ENCODE measurements at places on chromosomes 12 and 14. TPM values are rescaled to one million over a fixed set of nuclear protein-coding genes. Genes with fewer than 3 reads are reported as not detected.

GRCh38 chr12:86261142-86261541 is 5.0 kb upstream of the MGAT4C start:
- H3K4me1 ChIP-seq: peaks cover 3% of the 10 kb centered on the region
- H3K27ac ChIP-seq: no peak overlapping the region
- no peaks in the 10 kb centered on the region for H3K27me3 ChIP-seq

DNA sequence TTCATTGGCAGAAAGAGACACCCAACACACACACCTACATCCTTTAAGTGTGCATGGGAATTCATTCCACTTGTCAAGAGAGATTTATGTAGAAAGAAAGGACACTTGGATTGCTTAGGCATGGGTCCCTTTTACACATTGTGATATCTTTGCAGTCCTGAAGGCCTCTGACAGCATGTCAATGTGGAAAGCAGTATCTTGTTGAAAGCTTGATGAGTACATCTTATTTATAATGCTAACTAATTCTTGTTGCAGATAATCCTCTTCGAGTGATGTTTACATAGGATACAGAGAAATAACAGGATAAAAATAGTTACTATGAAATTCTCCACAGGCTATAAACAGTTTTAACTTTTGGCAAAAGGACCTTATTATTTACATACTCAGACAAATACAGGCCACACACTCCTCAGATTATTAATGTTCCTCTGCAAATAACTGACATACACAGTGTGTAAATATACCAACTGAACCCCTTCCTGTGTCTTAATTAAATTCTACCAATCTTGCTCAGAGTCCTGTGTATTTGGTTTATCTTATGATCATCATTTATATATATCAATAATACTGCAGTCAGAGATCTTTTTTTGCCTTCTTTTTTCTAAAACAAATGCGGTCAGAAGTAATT is 111.8 kb upstream of the DIO2 start:
- H3K27ac ChIP-seq: no peak overlapping the region
- H3K4me3 ChIP-seq: no peak overlapping the region
- H3K27me3 ChIP-seq: no peaks in the 10 kb centered on the region
- DNase-seq: no peak

- peaks cover 21% of the 10 kb centered on the region for H3K4me1 ChIP-seq
- peaks cover 7% of the 10 kb centered on the region for H3K27me3 ChIP-seq
- DNase-seq: no peak
- H3K27ac ChIP-seq: no peak overlapping the region
These were observed 163.1 kb upstream of the EGLN3 start for GRCh38 chr14:34113991-34114390.

GRCh38 chr14:63555572-63555971 is 12.4 kb upstream of the PPP2R5E start:
- DNase-seq: no peak
- no peak overlapping the region for H3K4me3 ChIP-seq
- H3K27ac ChIP-seq: no peak overlapping the region
- no peaks in the 10 kb centered on the region for H3K27me3 ChIP-seq
- H3K36me3 ChIP-seq: no peaks in the 10 kb centered on the region
- H3K4me1 ChIP-seq: no peaks in the 10 kb centered on the region

DNA sequence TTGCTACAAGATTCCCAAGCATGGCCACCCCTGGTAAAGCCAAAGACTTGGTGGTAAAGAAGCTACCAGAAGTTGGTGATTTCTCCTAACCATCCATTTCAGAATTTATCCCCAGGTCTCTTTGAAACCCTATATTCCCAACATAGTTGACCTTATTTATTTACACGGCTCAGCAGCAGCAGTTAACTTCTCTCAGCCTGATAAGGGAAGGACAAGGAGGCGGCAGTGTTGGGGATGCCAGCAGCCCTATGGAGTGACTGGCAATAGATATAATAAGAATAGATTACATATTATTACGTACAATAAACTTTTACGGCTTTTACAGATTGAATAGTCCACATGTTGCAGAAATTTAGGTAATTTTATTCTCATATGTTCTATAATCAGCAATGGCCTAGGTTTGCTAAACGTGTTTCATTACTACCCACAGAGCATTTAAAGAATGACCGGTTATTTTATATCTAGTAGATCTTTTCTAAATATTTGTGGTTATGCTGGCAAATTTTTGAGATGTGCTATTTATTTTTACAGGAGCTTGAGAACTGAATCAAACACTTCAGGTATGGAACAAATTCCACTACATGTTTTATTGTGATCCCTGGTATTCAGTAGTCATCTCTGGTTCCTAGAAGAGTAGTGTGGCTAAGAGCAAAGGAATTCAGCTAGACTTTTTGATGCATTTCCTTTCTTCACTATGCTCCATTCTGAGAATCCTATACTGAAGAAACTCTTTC is 19.8 kb upstream of the PALS1 start:
- no peaks in the 10 kb centered on the region for H3K36me3 ChIP-seq
- no peaks in the 10 kb centered on the region for H3K27me3 ChIP-seq
- peaks cover 1% of the 10 kb centered on the region for H3K4me1 ChIP-seq
- no peak overlapping the region for H3K4me3 ChIP-seq
- no peak overlapping the region for H3K27ac ChIP-seq

DNA sequence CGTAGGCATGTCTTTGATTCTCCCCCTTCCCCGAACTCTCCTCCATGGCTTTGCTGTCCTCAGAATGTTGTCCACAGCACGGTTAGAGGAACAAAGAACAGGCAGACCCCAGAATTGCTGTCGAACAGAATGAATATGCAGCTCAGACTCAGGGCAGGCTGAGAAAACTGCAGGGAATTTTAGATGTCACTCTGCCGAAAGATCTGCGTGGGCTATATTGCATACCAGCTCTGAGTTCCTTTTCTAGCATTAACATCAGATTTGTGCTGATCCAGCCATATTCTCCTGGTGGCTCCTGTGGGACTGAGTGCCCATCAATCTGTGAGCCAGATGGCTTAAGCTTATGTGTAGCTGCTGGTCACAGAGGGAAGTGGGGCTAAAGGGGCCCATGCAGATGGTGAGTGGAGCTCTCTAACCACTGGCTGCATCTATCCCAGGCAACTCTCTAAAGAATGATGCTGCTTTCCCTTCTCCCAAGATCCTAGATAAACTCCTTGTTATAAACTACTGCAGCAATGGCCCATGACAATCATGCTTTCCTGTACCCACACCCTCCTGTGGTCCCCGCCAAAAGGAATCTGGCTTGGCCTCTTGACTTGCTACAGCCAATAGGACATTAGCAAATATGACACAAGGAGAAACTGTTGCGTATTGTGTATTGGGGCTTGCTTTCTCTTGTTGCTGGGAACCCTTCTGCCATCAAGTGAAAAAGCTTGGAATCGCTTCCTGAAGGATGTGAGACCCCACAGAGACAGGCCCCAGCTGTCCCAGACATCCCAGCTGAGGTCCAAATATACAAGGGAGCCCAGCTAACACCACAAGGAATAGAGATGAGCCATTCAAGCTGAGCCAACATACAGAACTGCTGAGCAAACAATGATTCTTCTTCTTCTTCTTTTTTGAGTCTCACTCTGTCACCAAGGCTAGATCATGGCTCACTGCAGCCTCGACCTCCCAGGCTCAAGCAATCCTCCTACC is 101.3 kb downstream of the FOXN3 start:
- no peak overlapping the region for H3K27ac ChIP-seq
- H3K36me3 ChIP-seq: peaks cover 19% of the 10 kb centered on the region
- H3K4me3 ChIP-seq: no peak overlapping the region
- no peak for DNase-seq

Gene FAM186B
- total RNA-seq: 0.24 TPM

Gene ERP27
- total RNA-seq: 22.8 TPM
